ENCODE measurements at places on chromosomes 4 and X.

GRCh38 chr4:99324361-99324760 lies 3.2 kb upstream of the ADH1B start:
- peak; percentile 3 for DNase-seq

- DNase-seq: no peak
Measured at GRCh38 chrX:7852166-7852565, 9.2 kb downstream of the VCX start.

GRCh38 chr4:7777017-7777710 lies 162.5 kb downstream of the AFAP1 start:
- DNase-seq: no peak

DNA sequence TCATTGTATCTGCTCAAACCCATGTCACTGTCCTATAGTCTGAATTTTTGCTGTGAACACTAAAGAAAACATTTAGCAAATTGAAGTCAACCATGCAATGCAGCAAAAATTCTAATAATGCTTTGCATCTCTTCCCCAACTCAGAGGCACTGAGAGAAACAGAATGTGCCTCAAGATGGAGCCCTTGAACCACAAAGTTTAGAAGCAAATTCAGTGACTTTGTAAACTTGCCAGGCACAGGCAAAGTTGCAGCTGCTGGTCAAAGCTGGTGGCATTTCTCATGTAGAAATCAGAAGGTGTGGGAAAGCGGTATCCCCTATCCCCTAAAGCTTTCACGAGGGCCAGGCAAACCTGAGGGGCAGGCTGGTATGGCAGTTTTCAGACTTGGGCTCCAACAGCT lies 121.7 kb upstream of the DIPK2B start:
- peak; percentile 84 for DNase-seq

GRCh38 chr4:131084997-131085396 lies 1989.0 kb downstream of the C4orf33 start:
- DNase-seq: no peak

GRCh38 chr4:99038213-99038612 lies 42.7 kb downstream of the METAP1 start:
- DNase-seq: no peak

- DNase-seq: no peak
Measured at GRCh38 chr4:78039678-78040077, 17.4 kb upstream of the FRAS1 start.

DNA sequence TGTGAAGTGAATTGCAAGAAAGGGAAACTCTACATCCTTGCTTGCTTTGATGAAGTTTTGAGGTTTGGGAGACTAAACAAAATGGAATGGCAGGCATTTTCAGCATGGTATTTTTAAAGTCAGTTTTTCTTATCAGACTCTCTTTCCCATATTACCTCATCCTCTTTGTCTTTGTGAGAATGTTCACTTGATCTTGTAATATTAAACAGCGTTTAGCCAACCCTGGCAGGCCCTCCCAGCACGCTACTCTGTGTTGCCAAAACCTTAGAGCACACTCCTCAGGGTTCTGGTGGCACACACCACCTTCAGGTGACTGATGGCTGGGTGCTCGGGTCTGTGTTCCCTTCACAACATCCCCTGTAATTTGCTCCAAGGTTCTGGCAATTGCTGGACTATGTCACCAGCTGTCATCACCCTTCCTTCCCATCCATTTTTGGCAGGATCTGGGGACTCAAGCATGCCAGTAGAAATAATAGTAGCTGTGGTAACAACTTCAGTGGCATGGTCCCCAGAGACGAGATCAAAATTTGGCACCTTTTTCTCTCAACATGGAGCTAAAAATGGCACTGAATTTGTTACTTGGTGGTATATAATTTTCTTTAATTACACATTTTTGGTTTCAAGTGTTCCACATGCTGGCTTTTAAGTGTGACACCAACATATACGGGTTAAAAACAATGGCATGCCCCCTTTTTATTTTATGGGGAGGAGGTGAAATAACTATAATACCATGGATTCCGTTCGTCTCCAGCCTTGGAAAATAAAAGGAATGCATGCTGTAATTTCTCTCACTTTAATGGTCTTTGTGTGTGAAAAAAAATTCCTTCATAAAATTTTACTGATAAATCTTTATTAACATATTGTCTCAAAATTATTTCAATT lies 273.1 kb downstream of the DCTD start:
- peak; percentile 85 for DNase-seq

DNA sequence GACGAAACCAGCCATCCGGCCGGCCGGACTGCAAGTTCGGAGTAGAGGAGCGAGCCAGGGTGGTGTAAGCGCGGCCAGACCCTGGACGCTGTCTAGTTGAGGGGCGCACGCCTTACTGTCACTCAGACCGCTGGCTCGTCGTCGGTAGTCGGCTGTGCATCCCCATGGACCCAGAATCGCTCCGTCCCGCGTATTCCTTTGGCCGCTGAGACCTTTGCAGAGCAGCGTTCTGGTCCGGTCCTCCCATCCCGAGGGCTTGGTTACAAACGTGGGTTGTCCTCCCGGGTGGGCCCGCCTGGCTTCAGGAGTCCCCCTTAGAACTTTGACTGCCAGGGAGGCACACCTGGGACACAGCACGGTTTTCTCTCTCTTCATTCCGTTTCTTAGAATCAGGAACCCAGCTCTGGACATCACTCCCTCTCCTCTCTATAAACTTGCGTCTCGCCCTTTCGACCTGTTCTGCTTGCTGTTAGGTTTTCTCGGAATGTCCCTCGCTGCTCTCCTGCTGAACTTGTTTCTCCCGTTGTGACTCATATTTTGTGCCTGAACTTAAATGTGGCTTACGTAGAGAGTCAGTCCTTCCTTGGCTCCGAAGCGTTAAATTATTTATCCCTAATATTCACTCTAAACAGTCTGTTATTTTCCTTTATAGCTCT lies 672 bp downstream of the PGM2 start:
- peak; percentile 59 for DNase-seq

DNA sequence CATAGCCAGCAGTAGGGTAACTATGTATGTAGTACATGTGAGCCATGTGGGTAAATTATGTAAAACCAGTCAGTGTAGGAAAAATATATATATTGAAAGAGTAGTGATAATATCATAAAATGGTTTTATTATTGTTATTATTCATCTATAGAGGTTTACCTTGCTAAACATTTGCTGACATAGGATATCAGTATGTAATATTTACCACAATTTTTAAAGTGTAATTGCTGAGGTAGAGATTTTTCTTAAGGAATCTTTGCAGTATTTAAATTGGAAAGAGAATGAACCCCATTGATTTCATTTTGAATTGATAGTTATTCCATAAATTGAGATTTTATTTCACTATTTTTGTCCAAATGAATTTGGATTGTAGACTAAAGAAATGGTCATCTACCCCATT lies 27.1 kb downstream of the SLAIN2 start:
- DNase-seq: no peak

GRCh38 chr4:1008840-1009541 lies 2.4 kb upstream of the FGFRL1 start:
- DNase-seq: peak; percentile 21

DNA sequence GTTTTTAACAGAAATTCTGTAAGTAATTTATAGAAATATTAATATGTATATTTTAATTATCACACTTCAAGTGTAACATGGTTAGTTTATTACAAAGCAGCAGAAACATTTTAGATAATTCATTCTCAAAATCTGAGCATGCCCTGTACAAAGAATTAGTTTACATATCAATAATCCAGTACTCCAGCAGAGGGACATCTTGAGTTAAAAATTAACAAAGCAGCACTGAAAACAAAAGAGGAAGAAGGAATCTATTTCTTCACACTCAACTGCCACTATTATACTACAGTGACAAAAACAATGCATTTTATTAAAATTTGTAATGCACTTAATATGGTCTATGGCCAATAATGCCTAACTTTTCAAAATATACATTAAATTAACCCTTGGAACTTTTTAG lies 179.1 kb upstream of the KLHL4 start:
- no peak for DNase-seq

GRCh38 chrX:74117962-74118902 lies 185.7 kb upstream of the ZCCHC13 start:
- DNase-seq: peak; percentile 15

DNA sequence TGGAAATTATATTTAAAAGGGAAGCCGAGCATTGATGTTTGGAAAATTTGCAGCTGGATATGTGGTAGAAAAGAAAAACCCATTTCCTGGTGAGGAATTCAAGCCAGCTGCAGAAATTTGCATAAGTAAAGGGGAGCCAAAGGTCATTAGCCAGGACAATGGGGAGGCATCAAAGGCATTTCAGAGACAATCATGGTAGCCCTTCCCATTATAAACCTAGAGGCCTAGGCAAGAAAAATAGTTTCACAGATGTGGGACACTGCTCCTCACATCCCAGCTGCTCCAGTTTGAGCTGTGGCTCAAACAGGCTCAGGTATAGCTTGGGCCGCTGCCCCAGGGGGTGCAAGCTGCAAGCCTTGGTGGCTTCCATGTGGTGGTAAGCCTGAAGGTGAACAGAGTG lies 35.8 kb downstream of the NAP1L3 start:
- DNase-seq: no peak

DNA sequence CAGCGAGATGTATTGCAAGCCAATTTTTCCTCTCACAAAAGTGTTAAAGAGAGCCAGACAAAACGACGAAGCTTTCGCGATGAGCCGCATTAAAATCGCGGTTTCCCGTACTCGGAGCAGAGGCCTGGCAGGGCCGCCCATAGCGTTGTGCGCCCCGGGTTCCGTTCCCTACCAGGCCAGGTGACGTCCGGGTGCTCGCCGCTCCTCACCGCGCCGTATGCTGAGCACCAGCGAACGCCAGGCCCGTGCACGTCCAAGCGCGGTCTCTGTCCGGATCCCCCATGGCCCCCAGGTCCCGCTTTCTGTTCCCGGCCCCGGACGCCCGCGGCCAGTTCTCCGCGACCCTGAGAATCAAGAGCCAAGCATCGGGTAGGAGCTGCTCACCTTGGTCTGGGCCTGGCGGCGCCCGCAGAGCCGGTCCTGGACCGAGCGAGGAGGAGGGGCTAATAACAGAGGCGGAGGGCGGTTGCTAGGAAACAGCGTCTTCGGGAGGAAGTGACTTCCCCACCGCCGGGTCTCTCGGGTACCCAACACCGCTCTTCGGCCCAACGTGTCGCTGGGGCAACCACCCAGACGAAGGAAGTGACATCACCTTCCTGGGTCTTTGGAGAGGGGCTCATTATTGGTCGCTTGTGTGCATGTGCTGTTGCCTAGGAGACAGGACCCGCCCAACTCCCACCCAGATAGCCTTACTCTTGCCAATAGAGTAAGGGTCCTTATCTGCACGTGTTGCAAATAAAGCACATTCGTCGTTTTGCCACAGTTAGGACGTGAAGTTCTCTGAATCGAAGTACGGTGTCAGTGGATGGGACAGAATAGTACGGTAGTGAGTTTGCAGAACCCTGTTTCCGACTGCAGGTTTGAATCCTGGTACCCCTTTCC lies at the start of gene MAP9:
TSS of gene MAP9 (minus strand) at position 579 of the 882 bp plus-strand sequence. CDS start 1,115 bp downstream, outside the sequence.
- peak; percentile 93 for DNase-seq

DNA sequence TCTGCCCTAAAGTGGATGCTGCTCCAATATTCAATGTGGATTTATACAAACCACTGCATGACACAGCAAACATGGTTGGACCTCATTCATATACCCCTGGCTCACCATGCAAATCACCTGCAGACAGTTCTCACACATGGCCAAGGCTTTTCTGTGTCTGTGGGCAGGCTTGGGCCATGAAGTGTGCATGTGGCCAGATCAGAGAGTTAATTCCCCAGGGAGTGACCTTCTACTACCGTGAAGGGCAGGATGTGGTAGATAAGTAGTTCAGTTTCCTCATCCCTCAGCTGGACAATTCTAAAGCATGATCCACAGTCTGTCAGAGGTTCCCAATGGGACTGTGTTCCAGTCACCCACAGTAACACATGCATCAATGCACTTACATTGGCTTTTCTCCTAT lies 24.6 kb upstream of the BCLAF3 start:
- DNase-seq: no peak

GRCh38 chrX:31114858-31115257 lies 43.0 kb upstream of the FTHL17 start:
- DNase-seq: no peak

DNA sequence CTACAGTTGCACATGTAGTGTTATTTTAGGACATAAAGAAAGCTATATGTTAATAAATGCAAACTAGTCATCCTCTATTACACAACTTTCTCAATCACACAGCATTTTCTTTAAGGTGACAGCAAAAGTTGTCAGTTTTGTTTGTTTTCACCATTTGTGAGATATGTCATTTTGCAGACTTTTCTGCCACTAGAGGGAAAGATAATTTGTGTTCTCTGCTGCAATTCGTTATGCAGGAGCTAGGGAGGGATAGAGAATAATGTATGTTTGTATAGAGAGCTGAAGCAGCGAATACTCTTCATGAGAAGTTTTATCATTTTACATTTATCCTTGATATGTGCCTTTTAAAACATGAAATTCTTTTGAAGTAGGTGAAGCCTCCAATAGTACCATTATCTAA lies 670.6 kb upstream of the ATOH1 start:
- no peak for DNase-seq

DNA sequence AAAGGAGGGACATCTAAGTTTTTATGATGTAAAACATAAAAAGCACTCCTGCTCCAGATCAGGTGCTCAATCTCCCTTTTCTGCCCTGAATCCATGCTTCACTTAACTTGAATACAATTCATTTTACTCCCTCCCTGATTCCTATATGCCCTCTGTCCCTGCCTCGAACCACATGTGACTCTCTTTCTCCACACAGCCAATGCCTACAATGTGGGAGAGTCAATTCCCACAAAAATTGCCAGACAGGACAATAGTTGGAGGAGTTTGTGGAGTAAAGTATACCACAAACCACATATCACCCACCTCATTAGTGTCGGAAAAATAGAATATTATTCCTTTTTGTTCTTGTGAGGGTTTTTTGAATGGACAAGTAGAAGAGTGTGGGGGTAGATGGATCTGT lies 9.7 kb downstream of the AMMECR1 start:
- DNase-seq: no peak

GRCh38 chr4:10200869-10201268 lies 84.3 kb upstream of the WDR1 start:
- no peak for DNase-seq

DNA sequence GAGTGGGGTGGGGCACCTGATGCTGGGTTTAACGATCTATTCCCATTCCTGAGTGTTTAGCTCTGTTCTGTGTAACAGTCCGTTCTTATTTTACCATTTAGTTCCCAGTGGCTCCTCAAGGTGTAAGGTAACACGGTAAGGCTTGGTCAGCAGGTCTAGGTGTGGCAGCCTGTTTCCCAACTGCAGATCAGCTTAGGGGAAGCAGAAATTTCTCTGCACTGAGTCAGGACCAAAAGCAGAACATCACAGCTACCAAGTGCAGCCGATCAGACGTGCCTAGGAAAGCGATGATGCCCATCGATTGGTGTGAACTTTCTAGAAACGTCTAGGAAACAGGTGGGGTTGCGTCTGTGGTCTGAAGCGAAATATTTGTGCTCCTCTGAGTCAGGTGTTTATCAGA lies 240.1 kb downstream of the STIM2 start:
- DNase-seq: no peak

DNA sequence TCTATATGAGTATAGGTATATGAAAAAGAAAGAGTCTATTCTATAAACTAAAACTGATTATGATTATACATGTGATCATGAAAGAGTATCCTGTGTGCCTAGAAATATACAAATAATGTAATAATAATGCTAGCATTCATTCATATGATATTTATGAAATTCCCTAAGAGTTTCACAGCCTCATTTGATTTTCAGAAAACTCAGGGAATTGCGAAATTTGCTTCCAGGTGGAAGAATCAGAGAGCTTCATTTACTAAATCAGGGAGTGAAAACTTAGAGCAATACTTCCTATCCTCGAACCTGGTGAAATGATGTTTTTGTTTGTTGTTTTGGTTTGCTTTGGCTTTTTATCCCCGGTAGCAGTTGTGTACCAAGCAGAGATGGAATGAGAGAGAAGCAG lies 1105.7 kb upstream of the SLIT2 start:
- no peak for DNase-seq

Measured in EH (cell line).